ENCODE measurements at places on chromosomes 2 and 18. TPM values are rescaled to one million over a fixed set of nuclear protein-coding genes. Genes with fewer than 3 reads are reported as not detected.

- no peak overlapping the region for H3K27ac ChIP-seq
- H3K36me3 ChIP-seq: no peaks in the 10 kb centered on the region
- no peak overlapping the region for H3K4me3 ChIP-seq
- no peaks in the 10 kb centered on the region for H3K27me3 ChIP-seq
- peaks cover 20% of the 10 kb centered on the region for H3K4me1 ChIP-seq
- DNase-seq: no peak
These were observed 10.1 kb downstream of the MYO1B start for GRCh38 chr2:191255271-191255670.

- no peaks in the 10 kb centered on the region for H3K4me1 ChIP-seq
- no peak overlapping the region for H3K27ac ChIP-seq
- H3K4me3 ChIP-seq: no peak overlapping the region
- H3K36me3 ChIP-seq: no peaks in the 10 kb centered on the region
These were observed 739.4 kb upstream of the RAB6C start for GRCh38 chr2:129240061-129240460.

- H3K27ac ChIP-seq: no peak overlapping the region
- DNase-seq: no peak
- H3K27me3 ChIP-seq: no peaks in the 10 kb centered on the region
- H3K4me1 ChIP-seq: no peaks in the 10 kb centered on the region
- no peaks in the 10 kb centered on the region for H3K36me3 ChIP-seq
These were observed 155.8 kb downstream of the SH3RF3 start for GRCh38 chr2:109284826-109285225.

GRCh38 chr2:157848213-157848612, 27.9 kb downstream of the ACVR1 start:
- H3K4me1 ChIP-seq: no peaks in the 10 kb centered on the region
- DNase-seq: no peak

DNA sequence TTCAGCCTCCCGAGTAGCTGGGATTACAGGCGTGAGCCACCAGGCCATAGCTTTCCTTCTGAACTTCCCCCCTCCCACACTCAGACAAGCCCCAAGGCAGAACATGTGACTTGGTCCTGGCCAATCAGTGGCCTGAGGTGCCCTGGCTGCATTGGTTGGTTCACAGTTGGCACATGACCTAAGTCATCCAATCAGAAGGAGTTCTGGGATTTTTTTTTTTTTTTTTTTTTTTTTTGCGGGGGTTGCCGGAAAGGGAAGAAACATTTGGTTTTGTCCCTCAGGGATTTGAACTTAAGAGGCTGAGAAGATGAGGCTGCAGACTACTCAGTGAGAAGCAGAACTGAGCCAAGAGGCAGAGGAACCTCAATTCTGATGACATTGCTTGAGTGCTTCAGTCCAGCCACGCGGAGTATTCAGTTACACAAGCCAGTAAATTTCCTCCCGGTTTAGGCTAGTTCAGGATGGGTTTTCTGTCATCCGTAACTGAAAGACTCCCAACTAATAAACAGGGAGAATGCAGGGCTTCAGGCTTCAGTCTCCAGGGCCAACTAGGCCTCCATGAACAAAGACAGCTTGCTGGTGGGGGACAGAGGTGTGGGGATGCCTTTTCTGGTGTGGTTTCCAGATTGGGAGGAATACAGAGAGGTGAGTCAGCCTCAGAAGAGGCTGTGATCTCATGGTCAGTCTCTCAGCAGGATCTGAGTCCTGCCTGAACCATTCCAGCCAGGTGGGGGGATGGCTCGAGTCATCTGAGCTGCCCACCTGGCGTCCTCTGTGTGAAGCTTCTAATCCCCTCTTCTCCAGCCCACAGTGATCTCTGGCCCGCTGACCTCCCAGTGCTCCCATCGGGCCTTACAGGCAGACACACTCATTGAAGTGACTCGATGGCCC, 9.2 kb downstream of the PTMA start:
- no peak for DNase-seq
- no peak overlapping the region for H3K4me3 ChIP-seq
- no peak overlapping the region for H3K27ac ChIP-seq

DNA sequence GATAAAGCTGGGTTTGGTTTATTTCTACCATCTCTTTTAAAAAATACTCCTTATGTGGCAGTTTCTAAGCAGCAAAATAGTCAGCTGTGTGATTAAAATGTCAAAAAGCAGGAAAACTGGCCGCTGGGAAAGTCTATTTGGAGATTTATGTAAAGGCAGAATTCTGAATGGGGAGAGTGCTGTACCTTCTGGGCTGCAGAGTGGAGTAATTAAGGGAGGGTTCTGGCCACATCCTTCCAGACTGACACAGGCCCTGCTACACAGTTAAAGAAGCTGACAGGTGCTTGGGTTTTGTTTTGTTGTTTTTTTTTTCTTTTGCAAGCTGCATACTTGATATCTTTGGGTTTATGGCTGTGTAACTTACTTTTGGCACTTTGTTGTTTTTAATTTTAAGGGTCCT, 157.2 kb downstream of the WDSUB1 start:
- H3K27ac ChIP-seq: no peak overlapping the region
- H3K36me3 ChIP-seq: no peaks in the 10 kb centered on the region
- H3K4me3 ChIP-seq: no peak overlapping the region
- no peak for DNase-seq

DNA sequence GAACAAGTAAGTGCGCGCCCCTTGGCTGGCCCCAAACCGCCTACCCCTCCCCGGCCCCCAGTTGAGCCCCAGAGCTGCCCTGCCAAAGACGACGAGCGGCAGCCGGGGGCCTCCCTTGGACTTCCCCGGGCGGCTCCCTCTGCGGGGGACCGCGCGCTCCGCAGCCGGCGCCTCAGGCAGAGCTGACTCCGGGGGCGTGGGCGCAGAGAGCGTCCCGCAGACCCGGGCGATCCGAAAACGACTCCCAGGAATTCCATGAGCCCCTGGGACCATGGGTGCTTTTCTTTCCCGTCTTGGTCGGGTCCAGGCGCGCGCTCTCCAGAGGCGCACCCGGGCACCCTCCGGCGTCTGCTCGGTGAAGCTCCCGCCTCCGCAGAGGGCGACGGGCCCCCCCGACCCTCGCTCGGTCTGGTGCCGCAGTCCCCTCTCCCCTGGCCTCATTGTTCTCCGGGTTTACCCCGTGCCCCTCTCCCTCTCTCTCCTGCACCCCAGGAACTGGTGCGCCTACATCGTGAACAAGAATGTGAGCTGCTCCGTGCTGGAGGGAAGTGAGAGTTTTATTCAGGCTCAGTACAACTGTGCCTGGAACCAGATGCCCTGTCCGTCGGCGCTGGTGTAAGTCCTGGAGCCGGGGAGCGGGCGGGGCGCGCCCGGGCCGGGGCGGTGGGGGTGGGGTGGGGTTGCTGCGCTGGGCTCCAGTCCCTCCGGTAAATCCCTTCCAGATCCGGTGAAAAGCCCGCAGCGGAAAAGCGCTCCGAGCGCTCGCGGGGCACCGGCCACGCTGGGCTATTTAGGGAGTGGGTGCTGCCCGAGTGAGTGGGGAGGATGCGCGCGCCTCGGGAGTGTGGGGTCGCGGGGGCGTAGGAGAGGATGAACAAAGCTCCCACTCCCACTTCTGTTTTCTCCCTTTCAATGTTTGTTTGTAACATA, 776 bp downstream of the EMILIN2 start:
- H3K36me3 ChIP-seq: no peaks in the 10 kb centered on the region
- no peak for DNase-seq
- peaks cover 40% of the 10 kb centered on the region for H3K27me3 ChIP-seq
- peaks cover 3% of the 10 kb centered on the region for H3K4me1 ChIP-seq
- H3K4me3 ChIP-seq: peak overlapping the region; percentile 16

- no peak for DNase-seq
- peaks cover 4% of the 10 kb centered on the region for H3K36me3 ChIP-seq
- peaks cover 69% of the 10 kb centered on the region for H3K4me1 ChIP-seq
- peak overlapping the region; percentile 14 for H3K4me3 ChIP-seq
- H3K27me3 ChIP-seq: no peaks in the 10 kb centered on the region
These were observed 6.8 kb downstream of the SMAD7 start for GRCh38 chr18:48943736-48944527.

DNA sequence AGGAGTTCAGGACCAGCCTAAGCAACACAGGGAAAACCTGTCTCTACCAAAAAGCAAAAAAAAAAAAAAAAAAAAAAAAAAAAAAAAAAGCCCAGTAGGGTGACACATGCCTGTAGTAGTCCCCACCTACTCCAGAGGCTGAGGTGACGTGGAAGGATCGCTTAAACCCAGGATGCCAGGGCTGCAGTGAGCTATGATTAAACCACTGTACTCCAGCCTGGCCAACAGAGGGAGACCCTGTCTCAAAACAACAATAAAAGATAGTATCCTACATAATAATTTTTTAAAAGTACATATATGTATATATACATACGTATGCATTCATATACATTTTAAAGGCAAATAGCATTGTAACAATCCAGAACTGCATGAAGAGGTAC, 51.7 kb downstream of the SOS1 start:
- no peak overlapping the region for H3K4me3 ChIP-seq
- no peaks in the 10 kb centered on the region for H3K4me1 ChIP-seq
- no peak overlapping the region for H3K27ac ChIP-seq
- no peak for DNase-seq

DNA sequence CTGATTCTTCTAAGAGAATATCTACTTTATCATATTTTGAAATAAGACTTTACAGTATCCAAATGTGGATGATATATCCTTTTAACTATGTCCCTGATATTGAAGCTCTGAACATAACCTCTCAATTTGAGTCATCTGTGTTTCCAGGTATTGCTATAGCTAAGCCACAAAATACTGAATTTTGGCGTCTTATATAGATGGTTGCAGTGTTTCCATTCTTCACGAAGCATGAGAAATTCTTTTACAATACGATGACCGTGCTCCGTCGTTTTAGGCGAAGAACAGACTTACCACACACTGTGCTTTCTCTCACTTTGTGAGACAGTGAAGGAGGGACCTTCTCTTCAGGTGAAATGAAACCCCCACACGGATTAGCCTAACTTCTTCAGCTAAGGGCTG, 45.3 kb downstream of the LRRFIP1 start:
- peaks cover 36% of the 10 kb centered on the region for H3K4me1 ChIP-seq
- no peaks in the 10 kb centered on the region for H3K36me3 ChIP-seq
- DNase-seq: no peak
- no peaks in the 10 kb centered on the region for H3K27me3 ChIP-seq
- H3K27ac ChIP-seq: peak overlapping the region; percentile 77
- peak overlapping the region; percentile 69 for H3K4me3 ChIP-seq

DNA sequence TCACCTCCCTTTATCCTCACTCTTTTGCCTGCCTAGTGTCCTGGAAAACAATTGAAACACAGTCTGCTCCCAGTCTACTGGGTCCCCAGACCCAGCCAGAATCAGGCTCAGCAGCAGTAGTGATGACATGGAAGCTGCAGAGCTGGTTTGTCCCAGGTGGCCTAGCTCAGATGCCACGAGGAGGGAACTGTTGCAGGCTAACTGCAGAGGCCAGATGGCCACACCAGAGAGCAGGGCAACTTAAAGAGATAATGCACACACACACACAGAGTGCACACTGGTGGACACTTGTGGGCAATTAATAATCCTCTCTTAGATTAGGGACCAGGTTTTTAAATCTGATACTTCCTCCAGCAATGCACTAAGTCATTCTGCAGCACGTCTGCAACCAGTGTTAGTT, 42.4 kb downstream of the GYPC start:
- DNase-seq: no peak
- H3K27me3 ChIP-seq: no peaks in the 10 kb centered on the region
- H3K36me3 ChIP-seq: no peaks in the 10 kb centered on the region

DNA sequence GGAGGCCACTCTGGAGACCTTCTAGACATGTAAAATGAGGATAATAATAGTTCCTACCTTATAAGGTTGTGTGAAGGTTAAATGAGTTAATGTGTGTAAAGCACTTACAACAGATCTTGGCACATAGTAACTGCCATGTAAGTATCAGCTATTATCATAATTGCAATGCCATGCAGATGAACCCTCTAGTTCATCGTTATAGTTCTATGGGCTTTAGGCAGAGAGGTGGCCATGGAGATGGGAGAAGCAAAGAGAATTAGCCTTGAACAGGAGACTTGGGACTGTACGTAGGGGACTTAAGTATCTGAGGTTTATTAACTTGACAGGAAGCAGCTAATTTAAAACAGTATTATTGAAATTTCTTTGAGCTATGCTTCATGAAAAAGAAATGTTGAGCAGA, 151.8 kb downstream of the PIK3C3 start:
- H3K4me1 ChIP-seq: no peaks in the 10 kb centered on the region
- H3K27me3 ChIP-seq: no peaks in the 10 kb centered on the region
- no peaks in the 10 kb centered on the region for H3K36me3 ChIP-seq
- no peak overlapping the region for H3K27ac ChIP-seq

DNA sequence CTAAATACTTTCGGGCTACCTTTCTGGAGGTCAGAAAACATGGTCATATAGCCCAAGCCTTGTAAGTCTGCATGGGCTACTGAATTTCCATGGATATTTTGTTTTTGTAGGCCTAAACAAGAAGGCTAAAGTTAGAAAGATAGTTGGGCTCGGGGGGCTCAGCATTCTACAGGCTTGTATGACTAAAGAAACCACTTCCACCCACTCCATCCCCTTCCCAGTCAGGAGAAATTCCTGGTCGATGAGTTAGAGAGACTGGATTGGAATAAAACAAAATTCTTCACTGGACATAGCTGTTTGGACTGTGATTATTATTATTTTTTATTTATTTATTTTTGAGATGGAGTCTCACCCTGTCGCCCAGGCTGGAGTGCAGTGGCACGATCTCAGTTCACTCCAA, 539.4 kb upstream of the TNP1 start:
- no peaks in the 10 kb centered on the region for H3K4me1 ChIP-seq
- H3K36me3 ChIP-seq: no peaks in the 10 kb centered on the region
- DNase-seq: no peak
- H3K4me3 ChIP-seq: no peak overlapping the region
- H3K27ac ChIP-seq: no peak overlapping the region
- no peaks in the 10 kb centered on the region for H3K27me3 ChIP-seq

Gene MRO
- total RNA-seq: not detected

Gene RFX8
- not detected for total RNA-seq

Gene FAP
- not detected for total RNA-seq

Gene DYSF
- total RNA-seq: 0.31 TPM

Gene GNLY
- not detected for total RNA-seq

Gene KHK
- 1.5 TPM for total RNA-seq

Gene PKDCC
- 14.8 TPM for total RNA-seq

Gene SPP2
- not detected for total RNA-seq

Gene USP14
- total RNA-seq: 75.0 TPM

Measured in Panc1 (cell line).